ENCODE measurements at places on chromosomes 2 and 18.

GRCh38 chr2:196260546-196260945, 89.2 kb upstream of the STK17B start:
- no peak for DNase-seq

GRCh38 chr18:63676526-63677323, 15.0 kb upstream of the SERPINB3 start:
- no peak for DNase-seq

GRCh38 chr2:63163161-63163820, 112.7 kb downstream of the OTX1 start:
- DNase-seq, result no peak

GRCh38 chr2:105804266-105804665, 59.6 kb downstream of the NCK2 start:
- DNase-seq, result peak; percentile 32

DNA sequence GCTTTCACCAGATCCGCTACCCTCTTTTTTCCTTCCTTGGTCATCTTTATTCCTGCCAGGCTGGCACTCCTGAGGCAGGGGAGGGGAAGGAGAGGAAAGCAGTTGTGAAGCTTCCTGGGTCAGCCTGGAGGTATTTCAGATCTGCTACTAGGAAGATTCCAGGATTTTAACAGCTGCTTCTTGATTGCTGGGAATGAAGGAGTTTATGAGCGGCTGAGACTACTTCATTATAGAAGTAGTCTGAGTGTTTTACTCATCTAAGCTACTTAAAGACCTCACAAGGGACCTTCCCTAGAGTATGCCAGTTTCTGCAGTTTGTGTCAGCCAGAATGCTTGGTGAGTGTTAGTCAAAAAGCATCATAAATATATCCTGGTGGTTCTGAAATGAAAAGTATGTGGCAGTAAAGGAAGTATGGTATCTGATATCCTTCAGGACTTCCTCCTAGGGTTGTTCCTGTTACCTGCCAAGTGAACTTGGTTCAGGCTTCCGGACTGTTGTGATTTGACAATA, 1.9 kb downstream of the TANC1 start:
- peak; percentile 35 for DNase-seq

DNA sequence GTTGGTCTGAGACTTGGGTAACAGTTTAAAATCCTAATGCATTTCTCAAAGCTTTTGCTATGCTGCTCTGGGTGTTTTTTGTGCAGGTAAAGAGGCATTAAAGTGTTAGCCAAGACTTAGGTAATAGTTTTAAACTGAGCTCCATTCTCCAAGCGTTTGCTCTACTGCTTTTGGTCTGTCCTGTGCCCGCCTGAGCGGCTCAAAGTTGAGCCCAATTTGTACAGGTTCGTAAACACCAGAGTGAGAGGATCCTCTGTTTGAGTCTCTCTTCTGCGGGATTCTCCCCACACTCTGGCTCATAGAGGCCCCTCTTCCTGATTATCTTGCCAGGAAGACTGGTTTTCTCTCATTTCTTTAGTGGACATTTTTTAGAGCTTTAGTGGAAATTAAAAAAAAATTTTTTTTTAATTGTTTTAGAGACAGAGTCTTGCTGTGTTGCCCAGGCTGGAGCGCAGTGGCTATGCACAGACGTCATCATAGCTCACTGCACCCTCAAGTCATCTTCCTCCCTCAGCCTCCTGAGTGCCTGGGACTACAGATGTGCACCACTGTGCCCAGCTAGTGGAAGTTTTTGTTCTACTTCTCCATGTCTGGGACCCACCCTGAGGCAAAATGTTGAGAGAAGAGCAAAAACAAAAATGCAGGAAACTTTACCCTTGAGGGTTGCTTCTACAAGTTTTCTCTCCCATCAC, 16.6 kb downstream of the CCDC138 start:
- no peak for DNase-seq

- no peak for DNase-seq
Observed at GRCh38 chr2:160635488-160635887, 141.9 kb upstream of the RBMS1 start.

GRCh38 chr2:105653302-105653701, 91.4 kb upstream of the NCK2 start:
- DNase-seq, result no peak

- DNase-seq, result no peak
Observed at GRCh38 chr18:44871771-44872170, 191.1 kb downstream of the SETBP1 start.

DNA sequence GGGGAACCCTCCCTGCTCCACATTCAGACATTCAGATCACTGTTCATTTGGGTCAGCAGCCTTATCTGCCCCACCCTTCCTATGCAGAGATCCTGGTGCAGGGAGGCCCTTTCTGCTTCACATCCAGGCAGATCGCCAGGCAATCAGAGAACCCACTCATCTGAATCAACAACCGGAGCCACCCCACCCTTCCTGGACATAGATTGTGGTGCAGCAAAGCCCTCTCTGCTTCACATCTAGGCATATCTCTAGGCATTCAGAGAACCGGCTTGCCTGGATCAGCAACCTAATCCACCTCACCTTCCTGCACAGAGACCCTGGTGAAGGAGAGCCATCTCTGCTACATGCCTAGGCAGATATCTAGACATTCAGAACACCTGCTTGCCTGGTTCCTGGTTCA, 184.5 kb upstream of the CNTNAP5 start:
- DNase-seq, result no peak

DNA sequence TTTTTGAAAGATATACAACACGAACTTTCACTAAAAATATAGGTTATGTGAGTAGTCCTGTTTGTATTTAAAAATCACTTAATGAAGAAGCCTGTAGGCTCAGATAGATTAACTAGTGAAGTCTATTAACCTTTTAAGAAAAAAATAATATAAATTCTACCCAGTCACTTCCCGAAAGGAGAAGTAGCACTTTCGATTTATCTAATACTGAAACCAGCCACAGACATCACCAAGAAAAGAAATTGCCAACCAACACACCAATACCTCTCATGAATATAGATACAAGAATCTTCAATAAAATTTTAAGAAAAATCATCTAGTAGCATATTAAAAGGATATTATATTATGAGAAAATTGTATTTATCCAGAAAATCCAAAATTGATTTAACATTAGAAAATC, 160.5 kb downstream of the GALNT13 start:
- no peak for DNase-seq

DNA sequence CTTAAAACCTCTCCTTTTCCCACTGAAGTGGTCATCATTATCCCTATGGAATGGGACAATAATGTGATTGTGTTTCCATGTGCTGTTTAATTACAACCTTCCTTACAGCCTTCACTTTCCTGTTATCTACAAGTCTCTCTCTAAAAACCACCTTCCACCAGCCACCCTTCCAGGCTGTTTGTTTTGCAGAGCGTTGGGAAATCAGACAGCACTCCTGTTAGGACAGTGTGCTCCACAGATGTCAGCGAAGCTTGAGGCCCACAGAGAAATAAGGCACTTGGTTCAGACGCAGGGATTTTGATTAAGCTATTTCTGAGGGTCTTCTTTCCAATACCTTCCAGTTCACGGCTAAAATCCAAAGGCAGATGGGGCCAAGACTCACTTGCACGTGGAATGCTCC, 32.3 kb upstream of the ASPRV1 start:
- no peak for DNase-seq

DNA sequence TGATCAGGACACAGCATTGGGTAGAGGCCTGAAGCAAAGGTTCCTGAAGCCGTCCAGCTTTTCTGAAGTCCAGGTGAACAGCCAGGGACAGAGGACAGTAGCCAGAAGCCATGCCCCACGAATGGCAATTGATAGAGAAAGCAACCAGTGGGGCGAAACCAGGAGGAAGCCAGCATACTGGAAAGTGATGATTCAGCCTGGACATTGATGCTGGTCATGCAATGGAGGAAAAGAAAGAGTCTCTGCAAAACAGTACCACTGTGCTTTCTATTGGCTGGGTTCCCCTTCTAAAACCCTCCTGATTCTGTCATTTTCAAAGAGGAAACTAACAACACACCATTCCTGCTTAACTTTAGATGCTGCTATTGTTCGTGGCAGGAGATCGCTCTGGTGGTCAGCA, 221.4 kb upstream of the EPAS1 start:
- DNase-seq, result no peak

- DNase-seq, result no peak
Observed at GRCh38 chr2:15973481-15974401, 33.4 kb downstream of the MYCN start.

- peak; percentile 16 for DNase-seq
Observed at GRCh38 chr18:10841203-10841602, 308.2 kb downstream of the PIEZO2 start.

DNA sequence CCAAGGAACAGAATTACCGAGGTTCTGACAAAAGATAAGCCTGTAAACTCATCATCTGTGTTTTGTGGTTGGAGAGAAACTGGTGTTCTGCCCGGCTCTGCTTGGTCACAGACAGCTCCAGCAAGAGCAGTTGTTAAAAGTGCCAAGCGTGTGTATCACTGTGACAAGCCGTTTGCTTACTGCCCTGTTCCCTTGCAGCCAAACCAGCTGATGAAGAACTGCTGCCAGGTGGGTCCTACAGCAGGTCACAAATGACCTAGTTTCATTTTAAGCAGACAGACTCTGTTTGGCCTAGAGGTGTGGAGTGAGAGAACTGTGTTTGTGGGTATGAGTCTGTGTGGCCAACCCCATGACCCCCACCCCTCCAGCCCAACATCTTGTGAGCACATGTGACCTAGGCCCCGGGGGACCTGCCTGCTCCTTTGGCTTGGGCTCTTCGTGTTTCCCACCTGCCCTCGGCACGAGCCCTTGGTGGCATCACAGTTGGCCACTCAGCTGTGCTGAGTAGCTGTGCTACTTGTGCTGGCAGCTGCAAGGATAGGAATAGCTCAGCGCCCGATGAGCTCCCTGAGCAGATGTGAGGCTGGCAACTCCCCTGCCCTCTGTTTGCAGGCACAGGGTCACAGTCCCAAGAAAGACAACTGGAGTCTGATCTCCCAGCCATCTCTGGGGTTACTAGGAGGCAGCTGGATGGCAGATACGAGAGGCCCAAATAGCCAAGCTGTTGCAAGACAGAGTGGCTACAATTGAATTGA, 9.7 kb downstream of the OXER1 start:
- no peak for DNase-seq

GRCh38 chr2:150147889-150148683, 339.4 kb downstream of the RND3 start:
- peak; percentile 49 for DNase-seq

DNA sequence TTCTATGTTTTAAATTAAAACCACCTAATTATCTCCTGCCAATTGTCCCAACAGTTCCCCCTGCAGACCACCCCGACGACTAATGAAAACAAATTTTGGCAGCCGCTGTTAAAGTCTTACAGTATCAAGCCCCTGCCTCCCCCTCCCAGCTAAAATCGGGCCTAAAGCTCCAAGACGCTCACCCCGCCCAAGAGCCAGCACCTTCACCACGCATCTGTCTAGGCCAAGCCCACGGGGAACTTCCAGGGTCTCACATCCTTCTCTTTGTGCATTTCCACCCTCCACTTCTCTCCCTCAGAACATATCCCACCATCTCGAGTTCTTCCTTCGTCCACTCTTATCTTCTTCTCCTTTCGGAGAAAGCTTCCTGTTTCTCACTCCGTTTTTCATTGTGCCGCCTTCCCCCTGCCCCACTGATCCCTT, 445 bp downstream of the PRPF40A start:
- no peak for DNase-seq

DNA sequence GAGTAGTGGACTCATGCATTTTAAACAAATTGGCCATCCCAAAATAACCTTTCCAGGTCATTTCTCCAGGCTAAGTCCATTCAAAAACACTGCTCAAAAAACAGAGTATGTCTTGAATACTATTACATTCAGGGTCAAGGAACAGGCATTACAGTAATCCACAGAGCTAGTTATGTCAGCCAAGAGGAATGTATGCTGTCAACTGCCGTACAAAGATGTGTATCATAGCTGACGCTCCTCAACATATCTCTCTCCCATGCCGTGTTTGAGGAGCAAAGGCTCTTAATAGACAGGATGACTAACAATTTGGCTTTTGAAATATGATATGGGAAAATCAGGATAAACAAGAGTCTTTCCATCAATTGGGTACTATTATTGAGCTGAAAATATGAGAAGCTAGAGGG, 68.8 kb upstream of the KCTD1 start:
- peak; percentile 95 for DNase-seq

- peak; percentile 64 for DNase-seq
Observed at GRCh38 chr2:107669335-107669734, 157.4 kb upstream of the RGPD4 start.

- no peak for DNase-seq
Observed at GRCh38 chr2:197891897-197892442, 87.6 kb downstream of the PLCL1 start.

DNA sequence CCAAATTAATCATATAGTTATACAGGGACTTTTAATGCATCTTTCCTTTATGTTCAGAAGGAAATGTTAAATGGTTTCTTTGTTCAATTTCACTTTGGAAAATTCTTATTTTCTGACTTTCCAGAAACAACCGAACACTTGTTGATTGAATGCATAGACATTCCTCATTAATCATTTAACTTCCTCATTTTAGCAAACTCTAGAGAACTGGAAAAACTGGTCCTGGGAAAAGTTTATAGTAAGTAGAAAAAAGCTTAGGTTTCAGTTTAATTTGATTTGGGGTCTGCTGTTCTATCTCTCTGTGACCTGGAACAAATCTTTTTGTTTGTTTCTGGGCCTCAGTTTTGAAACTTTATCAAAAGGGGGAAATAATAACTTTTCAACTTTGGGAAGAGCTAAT, 320.4 kb downstream of the CMPK2 start:
- no peak for DNase-seq

GRCh38 chr2:10101491-10101890, 21.0 kb upstream of the RRM2 start:
- no peak for DNase-seq

- DNase-seq, result no peak
Observed at GRCh38 chr2:128324897-128325410, 6.3 kb upstream of the HS6ST1 start.

Measured in fibroblast of skin of back (primary cell).